ENCODE measurements at places on chromosomes 1 and 21.

GRCh38 chr1:197471248-197471985 is 203.4 kb downstream of the CRB1 start:
- no peak for DNase-seq

DNA sequence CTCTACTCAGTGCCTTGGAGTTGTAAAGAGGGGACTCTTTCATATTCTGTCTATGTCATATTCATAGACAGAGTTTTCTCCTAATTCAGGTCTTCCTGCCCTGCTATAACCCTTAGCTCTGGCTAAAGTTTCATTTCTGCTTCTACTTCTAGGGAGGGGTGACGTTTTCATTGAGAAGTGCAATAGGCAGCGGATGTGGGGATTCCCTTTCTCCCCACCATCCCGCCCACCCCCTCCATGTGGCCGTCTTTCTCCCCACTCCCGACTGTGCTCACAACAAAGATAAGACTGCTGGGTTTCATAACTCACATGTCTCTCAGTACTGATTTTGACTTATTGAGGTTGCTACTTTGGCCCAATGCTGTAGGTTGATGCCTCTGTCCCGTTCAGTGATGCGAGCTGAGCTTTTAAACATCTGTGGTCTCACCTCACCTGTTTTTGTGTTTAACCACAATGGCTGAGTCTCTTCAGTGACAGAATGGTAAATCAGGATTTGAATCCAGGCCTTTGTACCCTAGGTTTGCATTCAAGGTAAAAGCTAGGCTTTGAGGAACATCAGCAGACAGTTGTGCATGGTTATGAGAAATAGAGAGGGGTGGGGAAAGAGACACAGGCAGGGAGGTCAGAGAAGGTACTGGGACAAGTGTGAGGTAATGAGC is 7.8 kb upstream of the KIF14 start:
- DNase-seq: no peak

- DNase-seq: no peak
Measured at GRCh38 chr1:14996133-14997050, 157.2 kb upstream of the TMEM51 start.

GRCh38 chr1:154716614-154717527 is 108.9 kb upstream of the ADAR start:
- DNase-seq: no peak

DNA sequence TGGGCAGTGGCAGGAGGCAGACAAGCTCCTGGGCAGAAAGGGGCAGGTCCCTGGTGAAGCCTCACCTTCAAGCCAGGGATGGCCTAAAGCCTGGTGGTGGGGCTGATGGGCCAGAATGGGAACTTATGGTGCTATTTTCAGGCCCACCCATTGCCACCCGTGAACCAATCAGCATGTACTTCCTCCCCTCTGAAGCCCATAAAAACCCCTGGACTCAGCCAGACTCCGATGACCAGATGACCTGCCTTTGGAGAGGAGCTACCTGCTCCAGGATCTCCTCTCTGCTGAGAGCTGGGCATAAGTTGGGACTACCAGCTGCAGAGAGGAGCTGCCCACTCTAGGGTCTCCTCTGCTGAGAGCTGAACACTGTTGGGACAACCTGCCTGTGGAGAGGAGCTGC is 7.8 kb upstream of the BCL10 start:
- no peak for DNase-seq

DNA sequence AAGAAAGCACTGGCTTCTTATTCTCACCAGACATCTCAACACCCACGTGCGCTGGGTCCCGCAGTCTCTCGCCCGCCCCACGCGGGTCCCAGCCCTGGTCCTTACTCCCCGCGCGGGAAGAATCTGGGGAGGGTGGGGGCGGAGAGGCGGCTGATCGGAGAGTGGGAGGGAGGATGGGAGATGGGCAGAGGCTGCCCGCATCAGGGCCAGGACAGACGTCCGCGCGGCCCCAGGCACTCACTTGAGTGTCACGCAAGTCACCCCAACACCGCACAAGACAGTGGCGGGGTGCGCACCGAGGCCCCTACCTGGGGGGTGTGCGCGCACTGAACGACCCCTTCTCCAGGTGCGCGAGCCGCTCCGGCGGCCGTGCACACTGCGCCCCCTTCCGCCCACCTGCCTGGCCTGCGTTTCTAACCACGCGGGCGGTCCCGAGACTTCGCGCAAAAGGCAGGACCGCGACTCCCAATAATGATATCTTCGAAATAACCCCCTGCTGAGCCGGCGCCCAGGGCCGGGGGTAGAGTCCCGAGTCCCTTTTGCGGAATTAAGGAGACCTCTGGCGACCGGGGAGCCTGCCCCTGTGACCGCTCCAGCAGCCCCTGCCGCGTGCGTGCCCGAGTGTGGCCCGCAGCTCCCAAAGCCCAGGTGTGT is 6.0 kb upstream of the SIM2 start:
- no peak for DNase-seq

DNA sequence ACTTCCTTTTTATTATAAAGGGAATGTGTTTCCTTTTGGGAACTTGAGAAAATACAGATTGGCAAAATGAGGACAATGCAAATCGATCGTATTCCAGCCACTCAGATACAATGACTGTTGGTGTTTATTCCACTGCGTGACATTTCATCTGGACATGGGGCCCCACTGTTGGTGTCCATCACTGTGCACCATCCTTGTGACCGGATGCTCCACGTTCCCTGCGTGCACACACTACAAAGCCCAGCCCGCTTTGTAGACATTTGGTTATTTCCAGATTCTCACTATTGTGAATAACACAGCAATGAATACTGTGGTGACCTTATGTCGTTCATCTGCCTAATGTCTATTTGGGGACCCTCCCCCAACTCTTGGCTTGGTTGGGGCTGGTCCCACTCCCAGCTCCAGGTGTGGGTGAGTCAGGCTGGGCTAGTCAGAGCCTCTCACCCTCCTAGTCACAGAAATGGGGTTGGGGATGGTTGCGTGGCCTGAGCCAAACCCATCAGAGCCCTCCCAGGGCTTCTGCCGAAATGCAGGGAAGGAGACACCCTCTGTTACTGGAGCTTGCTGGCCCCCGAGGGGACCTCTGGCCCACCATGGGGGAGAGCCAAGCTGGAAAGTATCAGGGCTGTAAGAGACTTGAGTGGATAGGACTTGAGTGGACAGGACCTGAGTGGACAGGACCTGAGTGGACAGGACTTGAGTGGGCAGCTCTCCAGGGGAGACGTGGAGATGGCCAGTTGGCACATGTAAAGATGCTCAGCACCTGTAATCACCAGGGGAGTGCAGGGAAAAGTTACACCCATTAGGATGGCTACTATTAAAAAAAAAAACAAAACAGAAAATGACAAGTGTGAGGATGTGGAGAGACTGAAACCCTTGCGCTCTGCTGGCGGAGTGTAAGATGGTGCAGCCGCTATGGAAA is 57.1 kb upstream of the ADARB1 start:
- DNase-seq: no peak

- no peak for DNase-seq
Measured at GRCh38 chr1:84436876-84437655, 38.8 kb downstream of the DNASE2B start.

DNA sequence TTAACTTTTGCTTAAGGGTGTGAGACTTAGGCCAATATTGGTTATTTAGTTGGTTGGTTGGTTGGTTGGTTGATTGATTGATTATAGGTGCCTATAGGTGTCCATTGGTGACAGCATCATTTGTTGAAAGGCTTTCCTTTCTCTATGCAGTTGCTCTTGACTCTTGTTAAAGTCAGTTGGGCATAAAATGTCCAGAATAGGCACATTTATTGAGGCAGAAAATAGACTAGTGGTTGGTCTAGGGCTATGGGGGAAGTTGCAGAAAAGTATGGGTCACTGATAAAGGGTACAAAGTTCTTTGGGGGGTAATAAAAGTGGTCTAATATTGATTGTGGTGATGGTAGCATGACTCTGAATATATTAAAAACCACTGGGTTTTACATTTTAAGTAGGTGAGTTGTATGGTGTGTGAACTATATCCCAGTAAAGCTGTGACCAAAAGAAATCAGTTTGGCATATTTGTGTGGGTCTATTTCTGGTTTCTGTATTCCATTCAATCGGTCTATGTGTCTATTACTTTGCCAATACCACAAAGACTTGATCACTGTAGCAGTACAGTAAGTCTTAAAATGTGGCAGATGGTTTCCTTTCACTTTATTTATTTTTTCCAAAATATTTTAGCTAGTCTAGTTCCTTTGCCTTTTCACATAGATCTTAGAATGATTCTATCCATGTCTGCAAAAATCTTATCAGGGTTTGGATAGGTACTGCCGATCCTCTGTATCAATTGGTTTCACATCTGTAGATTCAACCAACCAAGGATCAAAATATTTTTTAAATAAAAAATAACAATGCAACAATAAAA is 63.0 kb downstream of the ATP1A1 start:
- DNase-seq: no peak

GRCh38 chr1:187626056-187626455 is 797.3 kb downstream of the PLA2G4A start:
- no peak for DNase-seq

DNA sequence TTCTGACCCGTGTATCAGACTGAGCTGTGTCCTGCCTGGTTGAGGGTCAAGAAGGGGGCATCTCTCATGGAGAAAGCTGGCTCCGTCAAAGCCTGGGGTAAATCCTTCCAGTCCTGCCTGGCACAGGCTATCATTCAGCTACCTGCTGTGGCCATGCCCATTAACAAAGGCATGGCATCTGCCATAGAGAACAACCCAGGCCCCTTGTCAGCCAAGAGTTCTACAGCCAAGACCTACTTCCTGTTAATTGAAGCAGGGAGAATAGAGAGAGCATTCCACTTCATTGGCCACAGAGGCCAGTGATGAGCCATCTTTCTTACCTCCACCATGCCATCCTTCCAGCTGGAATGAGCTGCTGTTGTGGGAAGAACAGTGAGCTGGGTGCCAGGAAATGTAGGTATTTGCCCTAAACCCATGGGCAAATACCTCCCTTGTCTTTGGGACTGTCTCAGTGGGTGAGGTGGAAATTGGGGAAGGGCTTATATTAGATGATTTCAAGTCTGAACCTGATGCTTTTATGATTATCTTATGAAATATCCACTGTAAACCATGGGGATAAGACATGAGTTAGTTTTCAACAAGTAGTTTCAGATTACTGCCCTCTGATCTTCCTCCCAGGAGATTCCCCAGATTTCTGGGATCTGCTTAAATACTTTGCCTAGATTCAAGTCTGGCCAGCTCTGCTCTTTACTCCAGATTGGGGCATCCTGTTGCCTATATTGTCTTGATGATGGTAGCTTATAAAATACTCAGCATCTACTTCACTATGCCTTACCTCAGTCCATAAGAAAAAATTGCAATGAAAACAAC is 11.2 kb upstream of the KCNQ4 start:
- no peak for DNase-seq

- no peak for DNase-seq
Measured at GRCh38 chr1:117093091-117093534, 28.4 kb downstream of the TRIM45 start.

DNA sequence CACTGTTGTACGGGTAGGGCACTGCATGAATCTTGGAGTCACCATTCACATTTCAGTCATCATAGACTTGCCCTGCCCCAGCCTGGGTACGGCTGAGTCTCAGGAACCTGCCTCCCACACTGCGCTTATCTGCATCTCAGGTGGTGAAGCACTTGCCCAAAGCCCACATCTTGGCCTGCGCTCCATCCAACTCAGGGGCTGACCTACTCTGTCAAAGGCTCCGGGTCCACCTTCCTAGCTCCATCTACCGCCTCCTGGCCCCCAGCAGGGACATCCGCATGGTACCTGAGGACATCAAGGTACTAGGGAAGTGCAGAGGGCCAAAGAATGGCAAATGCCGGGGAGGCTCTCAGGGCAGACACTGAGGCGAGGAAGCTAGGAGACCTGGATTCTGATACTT is 11.7 kb downstream of the RHOC start:
- no peak for DNase-seq

DNA sequence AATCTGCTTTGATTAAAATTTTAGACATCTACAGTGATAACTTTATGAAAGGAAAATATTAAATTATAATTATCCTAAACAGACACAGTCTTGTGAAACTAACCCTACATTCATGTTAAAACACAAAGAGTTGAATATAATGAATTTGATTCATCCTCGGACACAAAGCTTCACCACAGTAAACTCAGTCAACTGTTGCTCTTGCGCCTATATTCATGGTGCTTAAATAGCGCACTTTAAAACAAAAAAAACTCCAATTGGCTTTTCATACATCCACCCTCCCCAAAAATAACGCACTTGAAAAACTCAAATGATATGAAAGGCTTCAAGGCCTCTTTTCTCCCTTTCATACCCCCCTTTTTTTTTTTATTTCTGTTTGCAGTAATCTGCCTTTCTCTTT is 260.3 kb downstream of the FAF1 start:
- no peak for DNase-seq

GRCh38 chr1:209743145-209743482 is 12.7 kb upstream of the TRAF3IP3 start:
- no peak for DNase-seq

DNA sequence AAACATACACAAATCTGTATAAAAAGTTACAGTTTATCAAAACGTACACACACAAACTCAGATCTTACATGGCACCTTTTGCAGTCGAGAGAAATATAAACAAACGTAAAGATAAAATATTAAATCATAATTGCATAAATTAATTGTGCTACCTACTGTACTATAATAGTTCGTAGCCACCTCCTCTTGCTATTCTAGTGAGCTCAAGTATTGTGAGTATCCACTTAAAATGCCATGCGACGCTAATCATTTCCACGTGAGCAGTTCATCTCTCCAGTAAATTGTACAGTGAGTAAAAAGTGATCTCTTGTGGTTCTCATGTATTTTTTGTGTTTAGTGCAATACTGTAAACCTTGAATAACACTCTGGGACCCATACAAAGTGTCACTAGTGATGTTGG is 6.3 kb downstream of the MIA3 start:
- DNase-seq: no peak

GRCh38 chr1:155069551-155070157 is 6.1 kb downstream of the EFNA4 start:
- no peak for DNase-seq

- no peak for DNase-seq
Measured at GRCh38 chr1:167881069-167881468, 32.9 kb downstream of the ADCY10 start.

DNA sequence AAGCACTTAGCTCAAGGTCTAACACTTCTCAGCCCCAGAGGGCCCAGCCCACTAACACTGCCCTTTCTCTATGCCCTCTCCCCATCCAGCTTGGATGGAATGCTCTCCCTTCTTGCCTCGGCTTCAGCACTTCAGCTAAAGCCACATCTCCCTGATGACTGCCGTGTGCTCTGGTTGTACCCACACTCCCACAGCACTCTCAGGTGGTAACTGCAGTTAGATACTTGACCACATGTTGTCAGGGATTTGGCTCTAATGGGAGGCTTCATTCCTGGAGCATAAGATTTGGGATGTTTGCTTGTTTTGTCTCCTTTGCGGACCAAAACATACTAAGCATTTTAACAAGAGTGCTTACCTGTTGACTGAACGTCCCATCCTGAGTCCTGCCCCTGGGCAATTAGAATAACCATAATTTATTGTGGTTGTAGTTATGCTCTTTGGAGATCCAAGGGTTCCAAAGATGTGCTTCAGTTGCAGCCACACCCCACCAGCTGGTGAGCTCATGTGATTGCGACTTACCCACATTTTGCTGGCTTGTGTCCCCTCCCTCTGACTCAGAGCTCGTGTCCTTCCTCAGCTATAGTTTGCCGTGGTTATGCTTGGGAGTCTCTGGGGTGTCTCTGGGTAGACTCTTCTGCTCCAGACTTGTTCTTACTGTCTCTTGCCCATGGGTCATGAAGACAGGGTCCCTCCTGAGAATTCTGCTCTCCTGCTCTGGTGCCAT is 7.7 kb upstream of the SLC26A9 start:
- no peak for DNase-seq

- no peak for DNase-seq
Measured at GRCh38 chr1:25356848-25357247, 18.7 kb downstream of the TMEM50A start.
